ENCODE measurements at places on chromosomes 4 and X.

GRCh38 chrX:6184900-6185515 lies 43.7 kb downstream of the NLGN4X start:
- no peak for DNase-seq

- no peak for DNase-seq
Observed at GRCh38 chr4:162838671-162839070, 328.0 kb downstream of the NAF1 start.

DNA sequence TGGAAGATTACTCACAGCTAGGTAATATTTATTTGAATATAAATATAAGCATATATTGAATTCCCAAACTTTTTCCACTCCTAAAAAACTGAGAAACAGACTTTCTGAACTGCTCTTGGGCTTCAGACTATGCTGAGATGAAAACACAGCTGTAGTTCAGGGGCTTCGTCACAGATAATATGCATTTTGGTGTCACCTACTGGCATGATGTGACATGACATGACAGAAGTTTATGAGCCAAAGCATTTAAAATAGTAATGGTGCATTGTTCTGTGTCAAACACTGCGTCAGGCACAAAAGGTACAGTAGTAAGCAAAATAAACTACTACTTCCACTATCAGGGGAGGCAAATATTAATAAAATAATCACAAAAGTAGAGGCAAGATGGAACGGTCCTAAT lies 171.3 kb downstream of the BTC start:
- DNase-seq = no peak

GRCh38 chr4:4541661-4542570 lies at the start of gene STX18:
TSS of gene STX18 (minus strand) at chr4:4542048. CDS start at chr4:4541964, 84 bp downstream.
- DNase-seq = peak; percentile 80

DNA sequence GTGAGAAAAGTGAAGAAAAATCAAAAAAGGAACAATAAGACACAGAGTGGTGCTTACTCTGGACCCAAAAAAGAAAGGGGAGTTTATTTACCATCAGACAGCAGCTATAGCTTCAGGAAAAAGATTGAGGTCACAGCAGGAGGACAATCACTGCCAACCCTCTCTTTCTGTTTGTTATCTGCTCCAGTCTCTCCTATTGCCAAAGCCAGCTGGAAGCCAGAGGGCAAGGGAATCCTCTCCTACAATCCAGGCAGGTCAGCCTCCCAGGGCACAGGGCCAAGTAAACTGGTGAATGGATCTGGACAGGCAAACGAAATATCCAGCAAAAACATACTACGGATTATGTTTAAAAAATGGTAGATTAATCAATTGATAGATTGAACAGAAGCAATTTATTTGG lies 306.9 kb upstream of the SLIT2 start:
- DNase-seq = no peak

DNA sequence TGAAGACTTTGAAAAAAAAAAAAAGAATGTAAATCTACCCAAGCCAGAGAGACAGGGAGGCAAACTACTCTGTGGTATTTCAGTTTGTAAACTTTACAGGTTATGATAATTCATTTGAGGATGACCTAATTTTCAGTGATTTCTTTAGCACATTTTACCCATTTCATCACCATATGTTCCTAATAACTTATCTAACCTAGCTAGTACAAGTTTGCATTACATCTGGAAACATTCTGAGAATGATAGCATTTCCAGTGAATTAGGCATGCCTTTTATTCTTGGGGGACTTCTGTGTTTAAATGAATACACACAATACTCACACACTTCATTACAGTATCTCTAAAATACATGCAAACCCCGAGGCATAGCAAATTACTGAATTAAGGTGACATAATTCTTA lies 1055.5 kb downstream of the PCDH18 start:
- DNase-seq = no peak

DNA sequence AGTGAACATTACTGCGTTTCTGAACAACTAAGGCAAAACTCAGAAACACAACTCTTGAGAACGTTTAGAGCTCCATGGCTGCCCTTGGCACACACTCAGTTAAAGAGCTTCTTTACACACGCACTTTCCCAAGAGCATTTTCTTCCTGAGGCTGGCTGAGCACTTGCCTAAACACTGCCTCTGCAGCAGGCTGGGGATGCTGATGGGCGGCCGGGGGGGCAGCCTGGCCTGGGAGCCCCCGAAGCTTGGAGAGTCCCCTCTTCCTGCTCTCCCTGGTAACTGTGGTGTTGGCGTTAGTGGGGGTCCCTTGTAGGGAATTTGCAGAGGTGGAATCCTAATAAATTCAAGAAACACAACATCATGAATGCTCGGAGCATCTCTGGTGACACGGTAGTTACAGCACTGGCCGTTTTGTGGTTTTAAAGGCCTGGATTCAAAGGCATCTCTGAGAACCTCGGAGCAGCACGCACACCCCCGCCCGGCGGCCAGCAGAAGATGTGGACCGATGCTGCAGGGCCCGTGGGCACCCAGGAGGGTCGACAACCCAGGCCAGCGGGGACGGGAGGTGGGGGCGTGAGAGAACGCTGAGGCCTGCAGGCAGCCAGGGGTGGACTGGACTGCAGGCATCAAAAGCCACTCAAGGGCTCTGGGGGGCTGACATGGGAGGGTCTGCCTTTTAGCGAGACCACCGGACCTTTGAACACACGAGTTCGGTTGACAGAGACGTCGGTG lies 45.4 kb downstream of the FGFRL1 start:
- DNase-seq = no peak

DNA sequence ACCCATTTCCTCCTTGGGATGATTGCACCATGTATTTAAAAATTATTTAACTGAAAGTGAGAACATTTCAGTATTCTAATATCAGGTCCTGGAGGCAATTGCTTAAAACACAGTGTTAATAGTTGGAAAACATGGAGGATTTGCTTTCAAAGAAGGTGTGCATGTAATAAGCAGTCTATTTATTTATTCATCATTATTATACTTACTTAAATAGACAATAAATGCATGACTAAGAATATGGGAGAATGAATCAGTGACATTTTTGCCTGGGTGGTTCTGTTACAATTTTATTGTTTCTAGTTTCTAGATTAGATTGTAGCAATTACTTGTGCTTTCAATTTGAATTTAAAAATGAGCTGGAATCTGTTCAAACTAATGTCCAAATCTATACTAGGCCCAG lies 145.5 kb downstream of the AREG start:
- DNase-seq = no peak

DNA sequence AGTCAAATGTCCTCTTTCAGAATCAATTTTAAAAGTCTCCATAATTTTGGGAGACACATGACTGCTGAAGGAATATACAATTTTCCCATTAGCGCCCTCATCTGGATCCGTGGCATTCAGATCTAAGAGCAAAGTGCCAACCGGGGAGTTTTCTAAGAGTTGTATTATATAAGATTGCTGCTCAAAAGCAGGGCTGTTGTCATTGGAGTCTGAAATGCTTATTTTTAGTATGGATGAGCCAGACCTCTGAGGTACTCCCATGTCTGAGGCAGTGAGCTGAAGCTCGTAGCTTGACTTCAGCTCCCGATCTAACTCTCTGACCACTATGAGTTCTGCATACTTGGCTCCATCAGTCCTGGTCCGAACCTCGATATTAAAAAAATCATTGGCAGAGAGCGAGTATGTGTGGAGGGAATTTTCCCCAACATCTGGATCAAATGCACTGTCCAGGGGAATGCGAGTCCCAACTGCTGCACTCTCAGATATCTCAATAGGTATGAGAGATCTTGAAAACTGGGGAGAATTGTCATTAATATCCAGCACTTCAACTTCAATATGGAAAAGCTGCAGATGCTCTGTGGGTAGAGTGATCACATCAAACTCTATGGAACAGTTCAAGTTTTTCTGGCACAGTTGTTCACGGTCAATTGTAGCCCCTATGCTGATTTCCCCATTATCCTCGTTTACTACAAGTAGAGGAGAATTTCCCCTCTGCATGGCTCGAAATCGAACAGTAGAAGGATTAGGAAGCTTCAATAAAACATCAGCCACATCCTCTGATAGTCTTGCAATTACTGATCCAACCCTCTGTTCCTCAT lies 917 bp downstream of the PCDH18 start:
- no peak for DNase-seq

- no peak for DNase-seq
Observed at GRCh38 chrX:97374266-97374665, 490.6 kb downstream of the RPA4 start.

DNA sequence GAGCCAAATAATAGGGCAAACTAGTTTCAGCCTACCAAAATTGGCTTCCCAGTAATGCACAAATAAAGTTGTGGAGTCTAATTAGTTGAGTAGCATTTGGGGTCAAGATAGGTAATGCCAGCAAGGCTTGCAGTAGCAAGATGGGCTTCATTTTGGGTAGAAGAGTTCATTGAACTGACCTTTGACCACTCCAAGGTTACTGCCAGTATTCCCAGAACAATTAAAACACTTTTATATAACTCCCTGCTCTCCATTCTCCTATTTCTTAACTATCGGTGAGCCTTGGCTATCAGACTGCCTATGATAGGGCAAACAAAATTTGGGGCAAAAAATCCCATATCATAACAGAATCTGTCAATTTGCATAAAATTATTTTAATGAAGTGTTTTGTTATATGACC lies 7.1 kb downstream of the DNAAF6 start:
- DNase-seq = no peak
